ENCODE measurements at places on chromosomes 13 and 19. TPM values are rescaled to one million over a fixed set of nuclear protein-coding genes. Genes with fewer than 3 reads are reported as not detected.

- no peak for DNase-seq
Measured at GRCh38 chr13:61410669-61411297, 4.9 kb downstream of the PCDH20 start.

GRCh38 chr13:98189841-98190505, 12.9 kb upstream of the RNF113B start:
- no peak for DNase-seq

DNA sequence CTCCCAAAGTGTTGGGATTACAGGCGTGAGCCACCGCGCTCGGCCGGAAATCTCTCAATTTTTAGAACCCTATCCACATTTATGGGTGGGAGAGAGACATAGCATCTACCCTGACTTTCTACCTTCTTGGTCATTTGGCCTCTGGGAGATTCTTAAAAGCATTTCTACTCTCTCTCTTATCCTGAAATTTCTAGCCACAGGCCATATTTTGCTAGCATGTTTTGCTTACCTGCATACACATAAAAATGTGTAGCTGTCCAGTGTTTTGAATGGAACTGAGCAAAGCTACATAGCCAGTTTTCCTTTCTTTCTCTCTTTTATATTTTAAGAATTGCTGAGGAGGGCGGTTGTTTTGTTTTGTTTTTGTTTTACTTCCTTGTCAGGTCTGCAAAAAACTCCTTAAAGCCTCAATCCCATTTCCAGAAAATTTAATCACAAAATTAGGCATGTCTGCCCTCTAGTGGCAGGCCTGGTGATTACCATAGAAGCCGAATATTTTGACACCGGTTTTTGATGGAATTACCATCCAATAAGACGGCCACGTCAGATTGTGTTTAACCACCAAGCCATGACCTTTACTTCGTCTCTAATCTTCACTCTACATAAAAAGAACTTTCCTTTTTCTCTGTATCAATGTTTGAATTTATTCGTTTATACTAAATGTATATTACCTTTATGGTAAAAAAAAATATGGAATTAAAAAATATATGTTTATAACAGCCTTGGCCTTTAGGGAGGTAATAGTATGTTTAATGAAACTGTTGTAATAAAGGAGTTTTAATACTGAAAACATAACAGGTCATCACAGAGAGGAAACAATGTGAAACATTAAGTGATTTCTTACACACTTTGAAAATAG, 34.4 kb upstream of the OXGR1 start:
- peak; percentile 26 for DNase-seq

DNA sequence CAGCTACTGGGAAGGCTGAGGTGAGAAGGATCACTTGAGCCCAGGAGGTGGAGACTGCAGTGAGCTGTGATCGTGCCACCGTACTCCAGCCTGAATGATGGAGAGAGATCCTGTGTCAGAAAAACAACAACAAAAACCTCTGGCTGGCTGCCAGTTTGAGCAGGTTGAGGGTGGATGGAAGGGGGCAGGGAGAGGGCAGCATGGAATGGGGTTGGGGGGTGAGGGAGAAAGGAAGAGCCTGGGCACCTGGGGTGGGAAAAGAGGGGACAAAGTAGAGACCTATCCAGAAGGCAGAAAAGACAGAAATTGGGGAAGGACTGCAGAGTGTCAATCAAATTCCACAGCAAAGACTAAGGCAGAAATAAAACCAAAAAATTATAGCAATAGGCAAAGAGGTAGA, 4.7 kb downstream of the SLC1A5 start:
- DNase-seq, result no peak

- peak; percentile 58 for DNase-seq
Measured at GRCh38 chr19:39941615-39942365, 7.4 kb upstream of the FCGBP start.

- no peak for DNase-seq
Measured at GRCh38 chr13:110250258-110250891, 56.6 kb downstream of the COL4A1 start.

- no peak for DNase-seq
Measured at GRCh38 chr13:91014696-91015095, 332.8 kb upstream of the MIR17HG start.

DNA sequence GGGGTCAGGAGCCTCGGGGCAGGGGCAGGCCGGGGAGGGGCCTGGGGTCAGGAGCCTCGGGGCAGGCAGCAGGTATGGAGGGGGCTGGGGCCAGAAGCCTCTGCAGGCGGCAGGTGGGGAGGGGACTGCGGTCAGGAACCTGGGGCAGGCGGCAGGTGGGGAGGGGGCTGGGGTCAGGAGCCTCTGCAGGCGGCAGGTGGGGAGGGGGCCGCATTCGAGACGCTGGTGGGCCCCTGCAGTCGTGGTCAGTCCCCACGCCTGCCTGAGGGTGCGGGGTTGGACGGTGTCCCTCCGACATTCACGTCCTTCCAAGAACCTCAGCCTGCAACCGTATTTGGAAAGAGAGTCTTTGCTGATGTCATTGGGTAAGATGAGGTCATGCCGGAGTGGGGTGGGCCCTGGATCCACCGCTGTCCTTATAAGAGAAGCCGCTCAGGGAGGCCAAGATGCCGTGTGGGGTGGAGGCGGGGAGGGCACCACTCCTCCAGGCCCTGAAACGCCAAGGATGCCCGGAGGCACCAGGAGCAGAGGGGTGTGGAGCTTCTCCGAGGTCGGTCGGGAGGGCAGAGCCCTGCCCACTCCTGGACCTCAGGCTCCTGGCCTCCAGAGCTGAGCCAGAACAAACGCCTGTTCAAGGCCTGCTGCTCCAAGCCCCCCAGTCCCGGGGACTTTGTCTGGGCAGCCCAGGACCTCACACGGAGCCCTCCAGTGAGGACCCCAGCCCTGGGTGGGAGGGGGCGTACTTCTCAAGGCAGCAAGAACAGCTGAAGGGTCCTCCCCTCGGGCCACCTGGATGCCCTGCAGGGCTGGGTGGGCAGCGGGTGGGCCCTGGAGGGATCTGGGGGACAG, 30.1 kb downstream of the PIP5K1C start:
- DNase-seq, result no peak

DNA sequence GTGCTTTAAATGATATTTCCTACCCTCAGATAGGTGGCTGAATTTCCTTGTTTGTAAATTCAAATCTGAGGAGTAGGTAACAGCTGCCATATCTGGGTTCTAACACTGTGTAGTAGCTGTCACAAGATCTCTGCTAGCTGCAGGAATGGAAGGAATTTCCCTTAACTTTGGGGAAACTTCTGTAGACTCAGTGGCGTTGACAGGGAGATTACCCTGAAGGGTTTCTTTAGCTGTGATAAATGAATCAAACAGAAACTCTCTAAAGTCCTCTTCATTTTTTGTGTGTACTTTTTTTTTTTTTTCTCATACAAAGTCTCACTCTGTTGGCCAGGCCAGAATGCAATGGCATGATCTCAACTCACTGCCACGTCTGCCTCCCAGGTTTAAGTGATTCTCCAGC, 5.3 kb upstream of the EPSTI1 start:
- DNase-seq, result no peak

GRCh38 chr13:99686944-99687411, 185.7 kb downstream of the TM9SF2 start:
- DNase-seq, result no peak

DNA sequence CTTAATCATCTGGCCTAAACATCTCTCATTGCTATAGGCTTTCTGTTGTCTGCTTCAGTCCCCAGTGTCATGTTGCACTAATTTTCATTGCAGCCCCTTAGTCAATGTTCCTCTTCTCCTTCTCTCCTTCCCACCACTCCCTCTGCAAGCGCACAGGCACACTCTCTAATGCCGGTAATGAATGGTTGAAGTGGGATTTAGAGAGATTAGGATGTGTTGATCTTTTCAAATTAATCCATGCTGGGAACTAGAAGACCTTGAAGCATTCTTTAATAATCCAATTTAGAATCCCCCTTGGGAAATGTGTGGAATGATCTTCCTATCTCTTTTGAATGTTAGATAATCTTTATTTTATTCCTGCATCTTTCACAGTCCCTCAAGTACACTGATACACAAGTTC, 33.2 kb upstream of the NDFIP2 start:
- DNase-seq, result no peak

DNA sequence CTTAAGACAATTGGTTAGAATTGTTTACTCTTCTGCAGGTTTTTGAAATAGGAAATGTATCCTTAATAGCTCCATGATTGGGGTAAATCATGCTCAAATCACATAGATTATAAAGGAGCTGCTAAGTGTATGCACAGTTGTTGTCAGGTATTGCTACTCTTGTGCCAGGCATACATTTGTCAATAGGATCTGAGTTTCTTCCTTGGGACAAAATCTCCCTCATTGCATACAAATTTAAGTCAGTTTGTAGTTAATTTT, 109.3 kb upstream of the MLNR start:
- no peak for DNase-seq

GRCh38 chr19:48913114-48913889, 13.2 kb downstream of the NUCB1 start:
- no peak for DNase-seq

DNA sequence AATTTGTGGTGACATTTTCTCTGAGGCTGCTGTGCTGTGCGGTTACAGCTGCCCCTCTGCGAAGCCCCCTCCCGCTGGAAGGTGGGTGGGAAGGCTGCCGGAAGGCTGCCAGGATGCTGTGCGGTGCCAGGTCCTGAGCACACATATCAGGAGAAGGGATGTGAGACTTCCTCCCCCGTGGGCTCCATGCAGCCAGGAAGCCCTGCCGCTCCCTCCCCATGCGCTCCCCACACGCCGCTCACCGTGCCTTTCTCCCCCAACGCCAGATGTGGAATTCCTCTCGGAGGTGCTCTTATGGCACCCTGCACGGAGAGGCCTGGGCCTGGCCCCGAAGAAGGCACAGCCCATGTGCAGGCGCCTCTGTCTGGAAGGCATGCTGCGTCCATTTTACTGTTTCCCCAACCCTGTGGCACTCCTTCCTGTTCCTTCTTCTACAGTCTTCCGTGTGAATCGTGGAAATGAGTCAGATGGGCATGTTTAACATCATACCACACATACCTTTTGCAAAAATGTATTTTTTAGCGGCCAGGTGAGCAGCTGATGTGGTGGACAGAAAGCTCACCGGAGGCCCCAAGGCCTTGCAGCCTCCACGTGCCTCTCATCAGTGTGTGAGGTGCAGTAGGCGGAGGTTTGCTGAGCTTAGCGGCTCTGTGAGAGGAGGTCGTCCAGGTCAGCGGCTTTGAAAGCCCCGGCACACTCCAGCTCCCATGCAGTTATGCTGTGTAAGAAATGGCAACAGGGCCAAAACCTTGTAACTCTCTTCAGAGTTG, 88.0 kb downstream of the ATP11A start:
- no peak for DNase-seq

GRCh38 chr13:112711528-112712265, 21.9 kb downstream of the ATP11A start:
- no peak for DNase-seq

- no peak for DNase-seq
Measured at GRCh38 chr13:99334221-99334620, 27.0 kb upstream of the GPR183 start.

- DNase-seq, result no peak
Measured at GRCh38 chr13:46605825-46606554, 53.0 kb downstream of the LRCH1 start.

- DNase-seq, result no peak
Measured at GRCh38 chr19:40723661-40724254, 6.8 kb downstream of the ITPKC start.

DNA sequence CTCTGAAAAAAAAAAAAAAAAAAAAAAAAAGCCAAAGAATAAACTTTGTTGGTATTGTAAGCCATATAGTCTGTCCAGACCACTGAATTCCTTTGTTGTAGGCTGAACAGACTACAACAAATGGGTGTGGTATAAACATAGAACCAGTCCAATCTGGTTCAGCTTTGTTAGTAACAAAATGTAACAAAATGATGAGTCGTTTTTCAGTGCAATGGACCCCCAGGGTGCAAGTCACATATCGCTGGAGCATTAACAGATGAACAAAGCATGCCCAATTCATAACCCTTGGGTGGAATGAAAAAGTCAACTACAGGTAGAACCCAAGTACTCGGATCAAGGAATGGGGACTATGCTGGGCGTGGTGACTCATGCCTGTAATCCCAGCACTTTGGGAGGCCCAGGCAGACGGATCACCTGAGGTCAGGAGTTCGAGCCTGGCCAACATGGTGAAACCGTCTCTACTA, 13.6 kb upstream of the FCHO1 start:
- DNase-seq, result no peak

- no peak for DNase-seq
Measured at GRCh38 chr19:13138916-13139198, 11.3 kb downstream of the STX10 start.

DNA sequence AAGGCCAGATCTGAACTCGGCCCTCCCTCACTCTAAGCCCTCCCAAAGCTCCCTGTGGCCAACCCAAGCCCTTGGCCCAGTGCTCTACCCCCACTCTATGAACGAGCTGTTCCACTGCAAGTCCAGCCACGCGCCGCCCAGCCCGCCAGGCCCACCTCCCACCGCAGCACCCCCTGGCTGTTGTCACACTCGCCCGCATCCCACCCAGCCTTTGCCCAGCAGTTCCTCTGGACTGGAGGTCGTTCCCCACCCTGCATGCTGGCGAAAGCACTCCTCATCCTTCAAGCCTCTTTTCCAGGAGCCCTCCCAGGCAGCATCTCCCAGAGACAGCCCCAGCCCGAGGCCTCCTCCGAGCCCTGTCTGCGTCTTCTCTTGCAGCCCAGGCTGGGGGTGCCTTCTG, 33.1 kb upstream of the ONECUT3 start:
- no peak for DNase-seq

- no peak for DNase-seq
Measured at GRCh38 chr19:2462635-2463421, 6.1 kb upstream of the LMNB2 start.

GRCh38 chr13:40660141-40660664, 6.2 kb downstream of the FOXO1 start:
- DNase-seq, result no peak

The NKG7 gene
- total RNA-seq, result 85.3 TPM

The ZNF625 gene
- 3.9 TPM for total RNA-seq

The ZNF575 gene
- 2.2 TPM for total RNA-seq

The SIGLEC14 gene
- total RNA-seq, result 0.14 TPM

The C19orf85 gene
- total RNA-seq, result not detected

The MYO9B gene
- total RNA-seq, result 86.9 TPM

The MEIS3 gene
- not detected for total RNA-seq

The NLRP5 gene
- not detected for total RNA-seq

The ERFL gene
- 1.2 TPM for total RNA-seq

The MCEMP1 gene
- not detected for total RNA-seq

All from activated naive CD8-positive, alpha-beta T cell treated with anti-CD3 and anti-CD28 coated beads for 36 hours (primary cell).